ENCODE measurements at places on chromosomes 11 and 22.

- no peak for DNase-seq
Observed at GRCh38 chr11:20661445-20661844, 7.9 kb upstream of the NELL1 start.

- no peak for DNase-seq
Observed at GRCh38 chr11:132161403-132162078, 791.1 kb downstream of the NTM start.

DNA sequence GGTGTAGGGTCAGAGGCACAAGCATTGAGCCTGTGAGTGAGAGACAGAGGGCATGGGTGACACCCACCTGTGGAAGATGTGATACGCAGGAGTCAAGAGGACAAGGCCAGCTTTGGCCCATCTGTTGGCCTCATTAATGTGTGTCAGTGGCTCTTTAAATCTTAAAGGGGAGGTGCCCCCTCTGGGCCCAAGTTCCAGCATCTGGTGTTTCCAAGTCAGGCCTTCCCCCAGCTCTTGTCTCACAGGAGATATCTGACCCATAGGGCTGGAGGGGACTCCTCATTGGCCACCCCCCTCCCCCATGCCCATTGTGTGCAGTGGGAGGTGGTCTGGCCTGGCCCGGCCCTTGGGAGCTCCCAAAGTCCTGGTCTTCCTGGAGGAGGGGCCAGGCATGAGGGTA lies 8.9 kb downstream of the KCNK7 start:
- peak; percentile 30 for DNase-seq

DNA sequence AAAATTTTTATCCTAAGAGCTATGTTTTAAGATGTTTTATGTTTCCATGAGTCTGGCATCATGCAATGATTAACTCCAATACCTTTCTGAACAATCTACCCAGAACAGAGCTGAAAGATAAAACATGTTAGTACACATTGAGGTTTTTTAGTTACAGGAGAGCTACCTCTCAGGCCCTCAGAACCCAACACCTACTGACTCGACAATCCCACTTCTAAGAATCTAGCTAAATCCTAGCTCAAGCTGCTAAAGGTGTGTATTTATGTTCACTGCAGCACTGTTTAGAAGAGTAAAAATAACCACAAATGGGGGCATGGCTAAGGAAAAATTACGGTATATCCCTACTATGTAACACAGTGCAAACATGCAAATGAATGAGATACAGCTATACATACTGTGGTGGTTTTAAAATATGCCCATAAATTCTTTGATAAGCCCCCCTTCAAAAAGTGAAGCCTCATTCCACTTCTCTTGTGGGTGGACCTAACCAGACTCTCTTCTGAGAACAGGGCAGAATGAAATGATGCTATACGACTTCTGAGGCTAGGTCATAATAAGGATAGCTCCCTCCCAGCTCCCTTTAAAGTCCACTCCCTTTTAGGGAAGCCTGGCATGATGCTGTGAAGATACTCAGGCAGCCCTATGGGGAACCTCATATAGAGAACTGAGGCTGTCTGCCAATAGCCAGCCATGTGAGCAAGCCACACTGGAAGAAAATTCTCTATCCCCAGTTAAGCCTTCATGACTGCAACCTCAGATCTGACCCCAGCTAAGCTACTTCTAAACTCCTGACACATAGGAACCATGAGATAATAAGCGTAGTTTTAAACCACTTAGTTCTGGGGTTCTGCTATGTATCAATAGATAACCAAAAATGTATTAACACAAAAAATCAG lies 29.5 kb downstream of the TMEM123 start:
- peak; percentile 26 for DNase-seq

GRCh38 chr11:8066911-8067455 lies 14.0 kb upstream of the TUB start:
- DNase-seq = no peak

DNA sequence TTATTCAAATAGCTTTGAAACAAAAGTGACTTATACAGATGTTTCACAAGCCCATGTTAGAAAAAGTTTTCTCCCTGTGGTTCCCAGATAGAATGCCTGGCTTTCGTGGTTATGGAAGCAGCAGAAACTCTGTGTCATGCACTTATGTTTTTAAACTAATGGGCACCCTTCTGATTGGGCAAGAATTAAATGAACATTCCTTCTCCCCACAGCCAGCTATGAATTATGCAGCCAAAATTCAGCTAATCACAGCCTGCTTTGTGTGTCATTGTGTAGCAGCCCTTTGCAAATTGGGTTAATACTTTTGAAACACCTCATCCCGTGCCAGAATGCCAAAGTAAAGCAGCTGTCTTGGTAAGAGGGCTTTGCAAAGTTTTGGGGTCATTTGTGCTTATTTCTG lies 46.9 kb downstream of the PANX1 start:
- DNase-seq = peak; percentile 49

- no peak for DNase-seq
Observed at GRCh38 chr11:24870048-24870447, 373.2 kb downstream of the LUZP2 start.

- no peak for DNase-seq
Observed at GRCh38 chr11:126893796-126894195, 106.8 kb downstream of the KIRREL3 start.

GRCh38 chr11:68998390-68998911 lies 14.6 kb downstream of the MRGPRF start:
- no peak for DNase-seq

- no peak for DNase-seq
Observed at GRCh38 chr11:73889536-73889935, 12.7 kb downstream of the PAAF1 start.

- no peak for DNase-seq
Observed at GRCh38 chr11:68687311-68687710, 3.0 kb downstream of the GAL start.

DNA sequence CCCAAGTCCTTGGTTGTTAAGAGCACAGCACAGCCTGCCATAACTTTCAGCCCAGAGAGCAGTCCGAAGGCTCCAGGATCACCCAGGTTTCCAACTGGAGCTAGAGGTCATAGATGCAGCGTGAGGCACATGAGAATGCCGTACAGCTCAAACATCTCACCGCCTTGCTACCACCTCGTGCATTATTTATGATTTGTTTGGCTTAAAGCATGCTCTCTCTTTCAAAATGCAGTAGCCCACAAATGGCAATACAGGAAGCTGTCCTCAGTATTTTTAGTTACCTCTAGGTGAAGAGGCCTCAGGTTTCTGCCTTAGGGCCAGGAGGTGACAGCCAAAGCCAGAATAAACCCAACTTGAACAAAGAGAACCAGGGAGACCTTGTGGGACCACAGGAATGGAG lies 14.4 kb downstream of the SCN3B start:
- DNase-seq = no peak

DNA sequence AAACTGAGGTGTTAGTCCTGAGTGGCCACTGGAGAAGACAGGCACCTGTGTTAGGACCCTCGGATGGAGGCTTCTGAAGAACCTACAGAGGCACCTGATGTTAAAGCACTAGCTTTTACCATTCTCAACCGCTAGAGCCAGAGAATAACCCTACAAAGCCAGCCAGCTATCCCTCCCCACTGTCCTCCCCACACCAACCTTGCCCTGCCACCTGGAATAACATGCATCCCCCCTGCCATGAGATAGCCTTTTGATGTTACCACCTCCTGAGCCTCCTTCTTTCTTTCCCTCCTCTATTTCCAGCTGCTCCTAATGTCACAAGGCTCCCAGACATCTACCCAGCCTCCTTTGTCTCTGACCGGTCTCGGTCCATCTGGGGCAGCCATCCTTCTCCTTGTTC lies 28.1 kb downstream of the COMMD9 start:
- no peak for DNase-seq

DNA sequence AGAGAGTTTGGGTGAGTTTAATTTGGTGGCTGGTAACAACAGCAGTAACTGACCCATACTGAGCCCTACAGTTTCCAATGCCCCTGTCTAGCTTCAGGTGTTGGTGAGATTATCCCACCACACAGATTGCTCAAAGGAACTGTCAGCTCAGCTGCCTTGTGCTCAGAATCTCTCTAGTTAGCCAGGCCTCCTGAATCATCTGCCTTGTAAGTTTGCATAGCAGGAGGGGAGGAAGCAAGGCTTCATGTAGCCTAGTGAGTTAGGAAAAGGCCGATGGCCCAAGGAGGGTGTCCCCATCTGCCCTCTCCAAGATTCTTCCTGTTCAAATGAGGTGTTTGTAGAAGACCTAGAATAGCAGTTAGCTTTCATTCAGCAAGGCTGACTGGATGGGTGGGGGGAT lies 74.3 kb downstream of the MICAL2 start:
- DNase-seq = no peak

DNA sequence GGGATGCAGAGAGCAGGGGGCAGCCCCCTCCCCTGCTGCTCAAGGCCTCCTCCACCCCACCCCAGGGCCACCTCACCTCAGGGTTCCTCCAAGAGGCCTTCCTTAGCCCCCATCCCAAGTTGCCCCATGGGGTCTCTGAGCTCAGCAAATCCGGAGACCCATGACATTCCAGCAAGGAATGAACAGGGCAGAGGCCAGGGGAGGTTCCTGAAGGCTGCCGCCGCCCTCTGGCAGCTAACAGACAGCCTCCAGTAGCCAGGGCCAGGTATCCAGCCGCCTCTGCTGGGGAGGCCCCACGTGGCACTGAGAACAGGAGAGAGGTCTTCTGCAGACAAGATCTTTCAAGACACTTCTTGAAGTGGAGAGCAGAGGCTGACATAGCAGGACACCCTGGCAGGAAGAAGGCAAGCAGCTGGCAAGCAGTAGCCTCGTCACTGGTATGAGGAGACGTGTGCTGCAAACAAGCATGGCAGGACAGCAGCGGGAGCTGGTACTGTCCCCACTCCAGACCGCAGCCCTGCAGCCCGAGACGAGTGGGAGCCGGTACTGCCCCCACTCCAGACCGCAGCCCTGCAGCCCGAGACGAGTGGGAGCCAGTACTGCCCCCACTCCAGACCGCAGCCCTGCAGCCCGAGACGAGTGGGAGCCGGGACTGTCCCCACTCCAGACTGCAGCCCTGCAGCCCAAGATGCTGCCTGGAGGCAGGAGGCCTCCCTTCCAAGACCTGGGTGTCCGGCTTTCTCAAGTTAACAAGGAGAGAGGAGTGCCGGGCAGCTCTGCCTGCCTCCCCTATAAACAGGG lies 190.6 kb downstream of the IGLL1 start:
- no peak for DNase-seq

- DNase-seq = no peak
Observed at GRCh38 chr11:110493346-110493745, 63.6 kb downstream of the FDX1 start.

GRCh38 chr11:30741039-30741550 lies 154.9 kb upstream of the MPPED2 start:
- no peak for DNase-seq

GRCh38 chr11:2583605-2583958 lies 116.2 kb downstream of the KCNQ1OT1 start:
- DNase-seq = no peak

DNA sequence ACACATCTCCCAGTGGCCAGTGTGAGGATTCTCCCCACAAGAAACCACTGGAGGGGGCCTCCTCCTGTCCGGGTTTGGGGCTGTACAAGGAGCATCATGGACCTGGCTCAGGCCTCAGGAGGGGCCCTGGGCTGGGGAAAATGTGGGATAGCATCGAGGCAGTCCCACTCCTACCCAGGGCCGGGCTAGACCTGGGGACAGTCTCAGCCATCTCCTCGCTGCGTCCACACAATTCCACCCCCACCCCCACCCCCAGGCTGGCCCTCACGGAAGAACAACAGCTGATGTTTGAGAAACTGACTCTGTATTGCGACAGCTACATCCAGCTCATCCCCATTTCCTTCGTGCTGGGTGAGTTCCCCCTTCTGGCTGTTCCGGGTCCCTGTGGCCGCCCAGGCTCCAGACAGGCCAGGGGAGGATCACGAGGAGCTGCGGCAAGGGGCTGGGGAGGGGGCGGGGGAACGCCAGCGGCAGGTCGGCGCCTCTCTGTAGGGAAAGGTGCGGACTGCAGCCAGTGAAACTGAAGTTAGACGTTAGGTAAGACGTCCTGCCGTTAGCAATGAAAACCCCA lies 4.8 kb downstream of the BEST1 start:
- DNase-seq = peak; percentile 90

DNA sequence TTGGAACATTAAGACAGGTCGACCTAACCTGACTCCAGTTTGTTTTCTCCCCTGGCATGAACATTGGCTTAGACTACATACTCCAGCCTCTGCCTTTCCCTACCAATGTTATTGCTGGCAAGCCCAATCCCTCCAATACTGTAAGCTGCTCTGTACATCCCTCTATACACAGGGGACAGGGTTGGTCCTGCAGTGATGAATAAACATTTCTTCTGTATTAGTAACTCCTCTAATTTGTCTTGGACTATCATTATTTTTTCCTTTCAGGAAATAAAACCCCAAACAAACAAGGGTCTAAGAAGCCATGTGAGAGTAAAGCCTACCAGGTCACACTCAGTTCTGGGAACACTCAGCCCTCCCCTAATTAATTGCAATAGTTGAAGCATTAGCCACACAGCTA lies 35.1 kb upstream of the FJX1 start:
- DNase-seq = no peak

GRCh38 chr11:34339149-34340064 lies 18.4 kb downstream of the ABTB2 start:
- DNase-seq = peak; percentile 88

DNA sequence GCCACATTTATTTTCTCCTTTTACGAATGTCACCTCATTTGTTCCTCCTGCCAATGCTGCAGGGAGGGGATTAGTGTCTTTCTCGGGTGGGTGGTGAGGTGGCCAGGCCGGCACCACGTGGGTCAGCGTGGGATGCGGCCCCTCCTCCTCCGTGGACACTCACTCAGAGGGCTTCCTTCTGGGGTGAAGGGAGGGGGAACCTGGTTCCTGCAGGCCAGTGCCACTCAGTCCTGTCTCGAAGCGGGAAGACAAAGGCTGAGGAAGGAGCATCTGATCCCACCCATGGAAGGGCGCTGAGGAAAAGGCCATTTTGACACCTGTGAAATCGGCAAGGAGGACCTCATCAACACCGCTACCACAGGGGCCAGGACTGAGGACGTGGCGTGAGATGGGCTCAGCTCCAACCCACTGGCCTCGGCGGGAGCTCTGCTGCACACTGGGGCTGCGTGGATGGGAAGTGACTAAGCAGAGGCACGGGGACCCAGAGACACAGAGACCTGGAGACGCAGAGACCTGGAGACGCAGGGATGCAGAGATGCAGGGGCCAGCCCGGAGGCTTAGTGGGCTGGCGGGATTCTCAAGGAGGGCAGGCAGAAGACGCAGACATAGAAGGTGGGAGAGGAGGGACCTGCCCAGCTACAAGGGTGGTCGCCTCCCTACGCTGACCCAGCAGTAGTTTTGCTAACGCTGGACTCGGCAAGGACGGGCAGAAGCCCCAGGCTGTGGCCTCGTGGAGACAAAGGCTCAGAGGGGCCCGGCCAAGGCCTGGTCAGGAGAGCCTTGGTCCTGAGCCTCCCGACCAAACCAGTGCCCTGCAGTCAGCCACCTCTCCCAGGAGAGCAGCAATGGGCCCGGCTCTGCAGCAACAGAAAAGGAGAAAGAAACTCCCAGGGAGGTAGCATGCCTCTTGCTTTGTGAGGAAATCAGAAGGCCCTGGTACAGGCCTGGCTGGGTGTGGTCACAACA lies 1071.2 kb downstream of the BRD1 start:
- DNase-seq = no peak

- no peak for DNase-seq
Observed at GRCh38 chr11:20790622-20791021, 121.2 kb downstream of the NELL1 start.

- no peak for DNase-seq
Observed at GRCh38 chr11:120197977-120198376, 12.9 kb upstream of the OAF start.

Data from MV-4-11 (cell line).